ENCODE measurements at places on chromosomes 16 and 17.

DNA sequence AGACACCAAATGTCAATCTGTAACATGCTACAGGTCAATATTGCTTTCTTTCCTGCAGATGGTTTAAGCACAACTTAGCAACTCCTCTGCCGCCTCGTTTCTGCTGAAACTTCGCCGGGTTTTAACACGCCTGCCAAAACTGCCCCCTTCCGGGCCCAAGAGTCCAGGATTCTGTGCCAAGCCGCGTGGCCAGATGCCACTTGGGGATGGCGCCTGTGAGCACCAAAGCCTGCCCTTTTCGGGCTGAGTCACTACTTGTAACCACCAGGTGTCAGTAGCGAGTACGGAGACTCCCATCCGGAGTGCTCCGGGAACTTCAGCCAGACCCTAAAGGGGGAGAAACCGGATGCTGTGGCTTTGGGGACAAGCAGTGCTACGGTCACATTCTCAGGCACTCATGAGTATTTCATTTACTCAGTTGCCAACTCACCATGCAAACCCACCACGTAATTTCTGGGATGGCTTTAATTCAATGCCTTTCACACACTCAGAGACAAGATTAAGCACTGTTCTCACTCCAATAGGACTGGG, 7.8 kb downstream of the PMP22 start:
- DNase-seq: peak; percentile 54

GRCh38 chr17:42322382-42323267, 34.3 kb downstream of the STAT5A start:
- peak; percentile 93 for DNase-seq

- DNase-seq: no peak
Observed at GRCh38 chr17:28030386-28030785, 12.1 kb upstream of the NLK start.

DNA sequence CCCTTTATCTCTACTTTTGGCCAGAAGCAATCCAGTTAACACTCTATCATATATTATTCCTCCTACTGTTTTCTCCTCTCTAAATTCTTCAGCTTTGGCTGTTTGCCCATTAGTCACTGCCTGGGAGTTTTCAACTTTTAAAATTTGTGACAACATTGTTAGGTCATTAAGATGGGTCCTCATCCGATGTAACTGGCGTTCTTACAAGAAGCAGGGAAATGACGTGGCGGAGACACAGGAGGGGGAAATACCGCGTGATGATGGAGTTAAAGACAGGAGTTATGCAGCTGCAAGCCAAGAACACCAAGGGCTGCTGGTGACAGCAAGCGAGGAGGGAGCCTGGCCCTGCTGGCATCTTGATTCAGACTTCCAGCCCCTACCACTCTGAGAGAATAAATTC, 34.8 kb upstream of the CPHXL start:
- DNase-seq: peak; percentile 15

DNA sequence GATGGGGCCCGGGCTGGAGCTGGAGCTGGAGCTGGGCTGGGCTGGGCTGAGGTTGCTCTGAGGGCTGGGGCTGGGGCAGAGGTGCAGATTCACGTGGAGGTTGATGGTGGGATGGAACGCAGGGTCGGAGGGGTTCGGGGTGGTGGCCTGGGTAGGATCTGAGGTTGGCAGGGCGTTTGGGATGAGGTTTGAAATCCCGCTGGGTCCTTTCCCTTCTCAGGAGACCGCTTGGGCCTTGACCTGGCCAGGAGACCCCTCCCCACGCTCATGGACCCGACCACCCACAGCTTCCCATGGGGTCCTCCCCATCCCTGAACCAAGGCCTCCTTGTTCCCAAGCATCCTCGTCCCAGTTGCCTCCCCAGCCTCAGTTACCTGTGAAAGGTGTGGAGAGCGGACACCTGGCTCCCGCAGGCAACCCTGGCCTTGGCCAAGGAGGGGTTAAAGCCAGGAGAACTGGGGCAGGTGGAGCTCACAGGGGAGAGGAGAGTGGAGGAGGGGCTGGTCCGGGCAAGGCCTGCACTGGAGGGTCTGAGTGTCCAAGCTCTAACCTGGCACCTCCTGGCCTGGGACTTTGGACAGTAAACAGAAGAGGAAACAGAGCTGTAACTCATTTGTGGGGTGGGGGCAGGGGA, at the start of gene ASGR2:
Gene ASGR2, minus strand, starts transcription at position 582 of the 634 bp plus-strand sequence. CDS start 582 bp downstream, outside the sequence.
- no peak for DNase-seq

DNA sequence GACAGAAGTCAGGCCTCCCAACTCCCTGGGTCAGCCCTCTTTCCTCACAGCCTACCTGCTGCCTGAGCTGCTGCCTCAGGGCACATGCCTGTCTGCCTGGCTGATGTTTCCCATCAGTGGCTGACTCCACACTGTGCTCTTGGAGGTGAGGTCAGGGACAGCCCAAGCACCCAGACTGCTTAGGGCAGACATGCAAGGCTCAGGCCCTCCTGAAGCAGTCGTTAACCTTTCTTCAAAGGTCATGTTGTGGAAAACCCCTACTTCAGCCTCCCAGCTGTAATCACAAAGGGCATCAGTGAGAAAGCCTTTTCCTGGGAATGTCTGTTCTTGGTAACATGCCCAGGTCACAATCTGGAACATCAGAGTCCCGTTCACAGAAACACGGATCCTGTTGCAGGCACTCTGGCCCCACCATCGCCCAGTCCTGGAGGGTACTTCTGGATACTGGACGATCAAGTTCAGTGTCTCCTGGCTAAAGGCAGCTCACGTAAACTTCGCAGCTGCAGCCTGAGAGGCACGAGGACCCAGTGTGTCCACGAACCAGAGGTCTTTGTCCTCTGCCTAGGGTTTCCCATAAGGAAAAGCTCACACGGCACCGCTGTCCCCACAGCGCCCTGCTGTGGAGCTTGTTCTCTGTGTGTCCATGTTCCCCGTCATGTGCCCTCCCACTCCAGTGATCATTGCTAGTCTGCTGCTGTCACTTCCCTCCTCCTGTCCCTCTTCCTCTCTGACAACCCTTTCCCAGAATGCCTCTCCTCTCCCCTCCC, 54.9 kb downstream of the GNAO1 start:
- no peak for DNase-seq

DNA sequence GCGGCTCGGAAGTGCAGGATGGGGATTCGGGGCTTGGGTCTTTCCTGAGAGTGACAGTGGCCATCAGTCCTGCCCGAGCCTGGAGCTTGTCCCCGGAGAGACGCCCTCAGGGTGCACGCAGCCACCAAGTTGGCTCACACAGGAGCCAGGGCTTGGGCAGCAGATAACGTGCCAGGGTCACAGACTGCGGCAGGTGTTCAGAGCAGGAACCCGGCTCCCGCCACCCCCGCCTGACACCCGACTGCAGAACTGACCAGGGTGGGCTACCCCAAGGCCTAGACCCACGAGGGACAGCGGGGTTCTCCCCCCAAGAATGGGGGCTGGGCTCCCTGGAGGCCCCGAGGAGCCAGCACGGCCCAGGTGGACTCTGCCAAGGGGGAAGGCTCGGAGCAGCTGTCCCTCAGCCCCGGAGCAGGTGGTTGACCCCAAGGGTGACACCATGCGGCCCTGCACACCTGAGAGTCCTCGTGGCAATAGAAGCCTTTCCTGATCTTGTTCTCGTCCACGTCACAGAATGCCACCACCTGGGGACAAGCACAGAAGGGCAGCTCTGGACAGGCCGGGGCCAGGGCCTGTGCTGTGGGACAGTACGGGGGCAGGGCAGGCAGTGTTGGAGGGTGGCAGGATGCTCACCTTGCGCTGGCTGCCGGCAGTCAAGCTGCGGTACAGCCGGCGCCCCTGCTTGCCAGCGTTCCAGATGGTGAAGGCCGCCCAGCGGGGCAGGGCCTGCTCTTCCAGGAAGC, 117.1 kb upstream of the ZNF750 start:
- no peak for DNase-seq

DNA sequence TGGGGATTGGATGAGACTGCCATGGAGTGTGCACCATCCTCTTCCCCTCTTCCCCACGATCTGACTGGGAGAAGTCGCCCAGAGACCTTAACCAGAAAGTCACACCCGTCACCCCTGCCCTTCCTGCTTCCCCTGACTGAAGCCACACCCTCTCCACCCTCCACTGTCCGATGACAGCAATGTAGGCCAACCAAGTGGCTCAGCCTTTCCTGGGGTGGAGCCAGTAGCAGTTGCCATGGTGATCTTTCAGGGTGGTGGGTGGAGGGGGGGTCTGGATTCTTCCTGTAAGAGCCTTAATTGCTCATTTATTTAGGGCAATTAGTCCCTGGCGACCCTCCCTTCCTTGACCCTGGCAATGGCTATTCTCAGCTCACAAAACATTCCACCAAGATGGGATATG, 37.5 kb upstream of the PHB1 start:
- no peak for DNase-seq

DNA sequence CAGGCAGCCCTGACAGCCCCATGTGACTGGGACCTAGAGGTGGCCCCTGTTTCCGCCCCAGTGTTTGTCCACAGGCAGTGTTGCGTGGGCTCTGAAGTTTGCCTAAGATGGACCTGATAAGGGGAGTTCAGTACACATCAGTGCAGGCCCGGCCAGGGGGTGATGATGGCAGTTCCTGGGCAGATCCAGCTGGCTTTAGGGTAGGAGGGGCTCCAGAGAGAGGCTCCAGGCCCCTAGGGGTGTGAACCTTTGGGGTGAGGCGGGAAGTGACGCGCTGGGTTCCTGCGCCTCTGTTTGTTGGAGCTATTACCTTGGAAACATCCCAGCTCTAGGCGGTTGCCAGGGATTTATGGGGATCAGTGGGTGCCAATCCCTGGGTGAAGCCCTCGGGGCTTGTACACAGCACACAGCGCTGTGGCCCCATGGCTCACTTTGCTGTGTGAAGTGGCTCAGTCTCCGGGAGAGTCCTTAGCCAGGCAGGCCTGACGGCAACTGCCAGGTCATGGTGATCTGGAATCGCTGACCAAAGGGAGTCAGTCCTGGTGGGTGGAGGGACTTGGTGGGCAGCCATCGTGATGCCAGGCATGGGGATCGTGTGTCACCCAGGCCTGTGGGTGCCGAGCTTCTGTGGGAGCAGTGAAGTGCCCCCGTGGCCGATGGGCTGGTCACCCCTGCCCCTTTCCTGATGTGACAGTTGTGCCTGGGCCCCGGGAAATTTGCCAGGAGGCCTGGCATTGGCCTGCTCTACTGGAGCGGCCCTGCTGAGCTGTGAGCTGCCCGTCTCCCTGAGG, 146.1 kb downstream of the SEC14L1 start:
- no peak for DNase-seq

DNA sequence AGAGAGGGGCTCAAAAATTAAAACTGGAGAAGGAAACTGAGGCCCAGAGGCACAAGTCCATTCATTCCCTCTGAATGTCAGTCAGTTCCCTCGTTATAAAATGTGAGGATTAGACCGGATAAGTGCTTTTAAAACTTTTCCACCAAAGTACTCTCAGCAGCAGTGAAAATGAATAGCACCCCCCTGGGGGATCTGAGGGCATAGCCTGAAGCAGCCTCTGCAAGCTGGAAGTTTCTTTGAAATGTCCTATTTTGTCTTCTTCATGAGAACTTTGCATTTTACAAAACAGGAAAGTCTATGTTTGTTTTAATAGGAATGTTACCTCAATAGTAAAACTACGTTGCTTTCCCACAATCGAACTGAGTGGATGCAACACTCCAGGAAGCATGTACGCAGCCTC, 273.0 kb downstream of the CEP112 start:
- DNase-seq: no peak

GRCh38 chr16:86515777-86516622, 5.7 kb downstream of the FOXF1 start:
- DNase-seq: no peak

GRCh38 chr17:2190014-2190413, 113.6 kb downstream of the SMG6 start:
- no peak for DNase-seq

DNA sequence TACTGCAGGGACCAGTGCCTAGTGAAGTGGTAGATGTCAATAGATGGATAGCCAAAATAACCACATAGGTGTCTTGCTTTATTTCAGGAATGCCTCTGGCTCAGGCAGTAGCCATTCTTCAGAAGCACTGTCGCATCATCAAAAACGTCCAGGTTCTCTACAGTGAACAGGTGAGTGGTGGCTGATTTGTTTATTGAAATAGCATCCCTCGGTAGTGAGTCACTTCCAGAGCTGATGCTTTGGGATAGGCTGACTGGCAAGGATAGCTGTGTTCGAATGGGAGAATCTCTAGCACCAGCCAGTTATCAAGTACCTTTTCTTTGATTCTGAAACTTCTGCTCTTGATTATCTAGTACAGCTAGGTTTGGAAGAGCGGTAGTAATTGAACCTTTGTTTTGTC, 10.3 kb downstream of the PHAF1 start:
- no peak for DNase-seq

DNA sequence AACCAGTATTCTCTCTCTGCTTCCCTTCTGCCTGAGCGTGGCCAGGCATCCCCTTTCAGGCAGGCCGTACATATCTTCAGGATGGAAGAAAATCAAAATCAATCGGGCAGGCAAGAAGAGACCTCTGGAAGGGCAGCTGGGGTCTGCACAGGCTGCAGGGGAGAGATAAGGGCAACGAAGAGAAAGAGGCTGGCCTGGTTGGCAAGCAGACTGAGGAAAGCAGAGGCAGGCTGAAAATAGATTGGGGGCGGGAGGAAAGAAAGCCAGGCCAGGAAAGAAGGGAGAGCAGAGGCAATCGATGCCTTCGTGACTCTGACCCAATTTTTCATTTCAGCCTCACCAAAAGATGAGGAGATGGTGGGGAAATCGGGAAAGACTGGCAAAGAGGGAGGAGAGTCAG, 18.1 kb downstream of the PIPOX start:
- DNase-seq: no peak

DNA sequence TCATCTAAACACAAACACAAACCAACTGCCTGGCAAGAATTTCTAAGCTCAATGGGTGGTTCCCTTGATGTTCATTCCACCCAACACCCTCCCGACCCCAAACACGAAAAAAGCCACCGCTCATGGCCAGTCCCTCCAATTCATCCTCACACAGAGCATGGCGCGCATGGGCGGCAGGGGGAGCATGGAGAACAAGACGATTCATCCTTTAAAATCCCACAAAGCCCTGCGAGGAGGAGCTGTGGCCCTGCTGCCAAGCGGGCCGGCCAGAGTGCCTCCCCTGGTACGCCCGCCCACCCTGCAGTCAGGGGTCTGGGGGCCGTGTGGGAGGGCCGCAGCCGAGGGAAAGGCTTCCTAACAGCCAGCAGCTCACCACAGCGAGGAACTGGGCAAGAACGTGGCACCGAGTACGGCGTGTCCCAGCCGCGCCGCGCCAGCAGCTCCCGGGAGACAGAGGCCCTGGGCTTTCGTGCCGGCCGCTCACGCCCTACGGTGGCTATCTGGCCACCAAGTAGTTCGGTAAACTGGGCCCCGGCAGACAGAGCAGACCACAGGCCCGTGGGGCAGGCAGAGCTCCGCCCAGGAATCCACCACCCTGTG, 60.9 kb downstream of the KLHDC4 start:
- DNase-seq: no peak

GRCh38 chr16:12255473-12255872, 278.9 kb downstream of the SNX29 start:
- DNase-seq: no peak

GRCh38 chr16:6949240-6949639, 383.4 kb upstream of the RBFOX1 start:
- DNase-seq: no peak

DNA sequence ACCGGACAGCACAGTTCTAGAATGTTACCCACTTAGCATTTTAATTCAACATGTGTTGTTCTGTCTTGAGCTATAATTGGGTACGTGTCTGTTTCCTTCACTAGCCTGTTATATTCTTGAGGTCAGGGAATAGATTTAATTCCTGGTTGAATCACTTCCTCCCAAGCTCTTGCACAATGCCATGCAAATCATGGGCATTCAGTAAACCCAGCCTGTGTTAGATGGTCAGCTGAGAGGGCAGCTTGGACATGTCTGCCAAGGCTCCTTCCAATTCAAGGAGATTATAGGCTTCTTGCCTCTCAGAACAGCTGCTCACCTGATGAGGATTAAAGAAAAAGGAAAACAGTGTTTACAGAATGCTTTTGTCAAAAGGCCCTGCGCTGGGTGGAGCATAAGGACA, 12.6 kb downstream of the C1QTNF1 start:
- DNase-seq: peak; percentile 24
